ENCODE measurements at places on chromosomes 5 and 9. TPM values are rescaled to one million over a fixed set of nuclear protein-coding genes. Genes with fewer than 3 reads are reported as not detected.

Gene PCDHGA5
- 9.7 TPM for total RNA-seq

Gene SPINK1
- total RNA-seq = 1.8 TPM

Gene PCDHB10
- 0.94 TPM for total RNA-seq

Gene FAM163B
- total RNA-seq = not detected

Gene JAKMIP2
- total RNA-seq = 0.11 TPM

Gene CDX1
- total RNA-seq = 0.16 TPM

Gene TLX3
- not detected for total RNA-seq

Gene PJA2
- total RNA-seq = 98.2 TPM

Gene NDUFS6
- total RNA-seq = 78.6 TPM

Gene KIF4B
- total RNA-seq = 0.13 TPM

Gene PITX1
- 0.83 TPM for total RNA-seq

Gene LHFPL2
- total RNA-seq = 7.9 TPM

Gene DNAH5
- 0.35 TPM for total RNA-seq

Gene PRDM9
- not detected for total RNA-seq

Gene CSF1R
- total RNA-seq = 11.9 TPM

Gene MTAP
- total RNA-seq = 13.0 TPM

Gene MARVELD2
- 0.62 TPM for total RNA-seq

Gene C1QTNF2
- total RNA-seq = 1.3 TPM

Gene PCDHA7
- total RNA-seq = not detected

Gene ADCY2
- total RNA-seq = 0.54 TPM
